ENCODE measurements at places on chromosomes 2 and 18.

- peak; percentile 60 for DNase-seq
Measured at GRCh38 chr2:219522111-219523030, 8.1 kb downstream of the ASIC4 start.

- DNase-seq = no peak
Measured at GRCh38 chr2:78498125-78498524, 527.4 kb upstream of the REG3G start.

- no peak for DNase-seq
Measured at GRCh38 chr2:41498781-41499180, 549.0 kb upstream of the PKDCC start.

DNA sequence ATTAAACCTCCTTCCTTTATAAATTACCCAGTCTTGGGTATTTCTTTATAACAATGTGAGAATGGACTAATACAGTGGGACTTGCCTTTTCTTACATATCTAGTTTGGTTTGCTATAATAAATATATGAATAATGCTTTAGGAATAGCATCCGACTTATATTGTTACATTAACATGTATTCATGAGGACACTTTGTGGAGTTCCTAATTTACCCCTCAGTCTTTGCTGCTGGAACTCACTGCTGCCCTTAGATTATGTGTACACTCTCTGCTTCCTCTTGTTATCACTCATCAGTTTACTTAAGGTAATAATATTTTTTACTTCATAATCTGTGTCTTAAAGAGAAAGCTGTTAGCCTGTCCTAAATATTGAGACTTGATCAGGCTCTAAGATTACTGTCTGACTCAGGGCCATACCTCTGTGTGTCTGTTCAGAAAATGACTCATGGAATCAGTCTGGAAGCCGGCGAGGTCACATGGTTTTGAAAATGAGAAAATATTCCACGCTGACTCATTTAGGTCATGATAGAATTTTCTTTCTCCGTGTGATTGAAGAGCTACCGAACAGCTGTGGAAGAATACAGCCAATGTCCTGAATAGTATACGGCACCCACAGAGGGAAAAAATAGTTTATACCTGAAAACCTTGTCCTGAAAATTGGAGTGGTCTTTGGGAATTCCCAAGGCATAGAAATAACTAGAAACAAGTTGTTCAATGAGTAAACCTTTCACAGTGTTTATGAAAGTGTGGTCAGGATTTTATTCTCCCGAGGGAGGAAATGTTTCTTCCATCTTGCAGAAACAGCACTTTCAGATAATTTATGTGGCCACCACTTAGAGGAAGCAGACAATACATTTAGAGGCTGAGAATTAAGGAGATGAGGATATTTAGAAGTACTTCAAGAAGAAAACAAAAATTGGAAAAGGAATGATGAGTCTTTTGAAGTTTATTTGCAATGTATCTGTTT, 156.4 kb downstream of the DSEL start:
- peak; percentile 30 for DNase-seq

- no peak for DNase-seq
Measured at GRCh38 chr18:6411382-6411781, 3.3 kb downstream of the L3MBTL4 start.

DNA sequence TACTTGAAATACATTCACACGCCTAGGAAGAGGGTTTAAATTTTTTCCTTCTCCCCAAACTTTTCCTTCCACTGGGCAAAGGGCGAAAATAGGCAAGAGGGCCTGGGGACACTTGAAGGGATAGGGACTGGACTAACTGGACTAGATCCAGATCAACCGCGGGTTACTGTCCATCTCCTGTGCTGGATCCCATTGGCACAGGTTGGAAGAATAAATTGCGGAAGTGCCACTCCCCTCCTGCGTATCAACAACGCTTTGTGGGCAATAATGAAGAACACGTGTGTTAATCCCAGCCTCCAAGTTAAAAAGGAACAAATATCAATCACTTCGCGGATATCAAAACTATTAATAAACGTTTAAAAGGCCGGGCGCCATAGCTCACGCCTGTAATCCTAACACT, 1.7 kb upstream of the FZD5 start:
- no peak for DNase-seq

DNA sequence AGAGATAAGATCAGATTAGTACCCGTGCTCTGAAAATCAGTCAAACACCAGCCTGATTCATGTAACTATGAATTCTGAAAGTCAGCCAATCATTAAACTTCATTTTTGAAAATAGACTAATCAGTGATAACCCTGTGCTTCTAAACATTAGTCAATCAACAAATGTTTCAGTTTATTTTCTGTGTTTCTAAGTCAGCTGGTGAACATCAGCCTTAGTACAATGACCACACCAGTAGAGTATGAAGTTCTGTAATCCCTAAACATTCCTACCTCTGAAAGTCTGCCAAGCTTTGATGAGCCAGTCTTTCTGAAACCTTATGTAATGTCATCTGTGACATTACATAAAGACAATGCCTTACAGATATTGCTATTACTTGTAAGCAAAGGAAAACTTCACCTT, 807.4 kb upstream of the CRIM1 start:
- DNase-seq = no peak

DNA sequence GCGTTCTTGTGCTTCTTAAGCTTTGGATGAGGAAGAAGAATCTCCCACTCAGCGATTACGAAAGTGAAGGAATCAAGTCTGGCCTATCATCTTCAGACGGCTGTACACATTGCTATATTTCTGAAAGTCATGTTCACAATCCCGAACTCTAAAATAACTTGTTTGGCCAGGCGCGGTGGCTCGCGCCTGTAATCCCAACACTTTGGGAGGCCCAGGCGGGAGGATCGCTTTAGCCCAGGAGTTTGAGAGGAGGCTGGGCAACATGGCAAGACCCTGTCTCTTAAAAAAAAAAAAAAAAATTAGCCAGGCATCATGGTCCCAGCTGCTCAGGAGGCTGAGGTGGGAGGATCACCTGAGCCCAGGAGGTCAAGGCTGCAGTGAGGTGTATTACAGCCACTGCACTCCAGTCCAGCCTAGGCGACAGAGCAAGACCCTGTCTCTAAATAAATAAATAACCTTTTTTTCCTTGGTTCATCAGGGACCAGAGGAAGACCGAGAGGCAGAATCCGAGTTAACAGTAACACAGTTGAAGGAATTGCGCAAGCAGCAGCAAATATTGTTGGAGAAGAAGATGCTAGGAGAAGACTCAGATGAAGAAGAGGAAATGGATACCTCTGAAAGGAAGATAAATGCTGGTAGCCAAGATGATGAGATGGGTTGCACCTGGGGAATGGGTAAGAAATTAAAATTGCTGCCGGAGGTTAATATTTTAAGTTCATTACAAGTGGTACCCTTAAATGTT, 1.1 kb downstream of the SLC4A1AP start:
- no peak for DNase-seq

DNA sequence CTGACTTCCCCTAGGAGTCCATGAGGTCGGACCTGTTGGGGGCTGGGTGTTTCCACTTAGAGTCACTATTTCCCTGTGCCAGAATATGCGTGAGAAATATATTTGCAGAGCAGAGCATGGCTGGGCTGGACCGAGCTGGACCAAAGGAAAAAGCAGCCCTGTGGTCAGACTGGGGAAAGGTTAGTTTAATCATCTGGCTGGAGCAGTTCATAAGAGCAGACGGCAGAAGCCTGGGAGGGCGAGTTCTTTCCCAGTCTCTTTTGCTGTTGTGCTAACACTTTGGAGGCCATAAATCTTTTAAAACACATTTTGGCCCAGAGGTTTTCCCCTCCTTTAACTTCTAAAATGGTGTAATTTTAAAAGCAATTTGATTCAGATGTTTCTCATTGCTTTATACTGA, 66.5 kb downstream of the GLI2 start:
- DNase-seq = peak; percentile 53

GRCh38 chr18:24869285-24869684, 408.8 kb downstream of the HRH4 start:
- DNase-seq = no peak

DNA sequence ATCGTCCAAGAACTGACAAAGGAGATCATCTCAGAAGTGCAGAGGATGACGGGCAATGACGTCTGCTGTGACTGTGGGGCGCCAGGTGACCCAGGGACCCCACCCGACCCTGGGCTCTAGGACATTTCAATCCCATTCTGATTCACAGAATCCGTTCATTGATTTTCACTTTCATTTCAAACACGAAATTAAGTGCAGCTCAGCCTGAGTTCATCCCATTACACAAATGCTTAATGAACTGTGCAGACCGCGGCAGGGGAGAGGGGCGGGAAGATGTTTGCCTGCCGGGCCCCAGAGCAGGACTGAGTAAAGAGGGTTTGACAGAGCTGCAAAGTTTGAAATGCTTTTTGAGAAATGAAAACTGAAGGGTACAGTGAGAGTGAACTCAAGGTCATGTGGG, 67.1 kb downstream of the ITGB1BP1 start:
- no peak for DNase-seq

DNA sequence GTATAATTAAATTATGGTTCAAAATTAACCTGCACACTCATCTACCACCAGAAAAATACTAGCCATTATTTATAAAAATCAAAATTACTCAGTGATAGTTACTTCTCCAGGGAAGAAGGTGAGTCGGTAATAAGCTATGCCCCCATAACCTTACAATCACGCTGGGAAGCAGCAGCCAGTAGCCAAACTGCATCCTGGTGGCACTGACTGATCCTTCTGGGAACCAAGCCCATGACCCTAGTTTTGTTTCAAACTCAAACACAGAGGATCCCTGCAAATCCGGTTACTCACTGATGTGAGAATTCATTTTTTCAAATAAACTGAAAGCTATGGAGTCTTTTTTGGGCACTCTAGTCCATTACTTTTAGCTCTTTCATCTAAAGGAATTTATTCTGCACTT, 88.2 kb upstream of the VWC2L start:
- DNase-seq = no peak

DNA sequence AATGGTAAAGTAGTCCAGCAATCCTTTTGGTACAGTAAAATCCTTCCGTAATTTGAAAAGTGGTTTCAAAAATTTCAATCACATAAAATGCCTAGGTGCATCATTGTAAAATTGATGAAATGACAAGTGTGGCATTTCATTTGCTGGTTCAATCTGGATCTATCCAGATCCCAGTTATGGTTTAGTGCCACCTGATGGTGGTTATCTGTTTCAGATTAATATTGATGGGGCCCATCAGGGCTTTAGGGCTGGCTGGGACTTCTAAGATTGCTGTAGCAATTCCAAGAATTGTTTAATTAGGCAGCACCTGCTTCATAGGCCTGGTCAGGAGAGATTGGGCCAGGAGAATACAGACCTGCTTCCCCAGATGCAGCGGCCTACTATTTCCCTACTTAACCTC, 55.5 kb upstream of the PIK3C3 start:
- no peak for DNase-seq

DNA sequence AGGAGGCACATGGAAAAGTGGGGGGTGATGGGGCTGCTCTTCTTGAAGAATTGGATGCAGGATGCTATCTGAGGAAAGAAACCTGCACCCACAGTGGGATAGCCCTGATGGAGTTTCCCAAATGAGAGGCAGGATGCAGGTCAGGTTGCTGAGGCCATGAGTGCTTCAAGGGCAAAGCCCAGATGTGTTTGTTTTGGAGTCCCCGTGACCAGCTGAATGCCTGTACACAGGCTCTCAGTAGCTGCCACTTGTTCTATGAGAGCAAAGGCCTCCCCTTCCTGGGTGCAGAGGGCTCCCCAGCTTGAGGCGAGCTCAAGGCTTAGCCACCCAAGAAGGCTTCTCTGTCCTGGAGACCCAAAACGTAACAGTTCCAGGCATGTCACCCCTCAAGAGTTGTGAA, 192.7 kb downstream of the SEPTIN10 start:
- no peak for DNase-seq

GRCh38 chr2:232550354-232551249, at the start of the genes EIF4E2 and TIGD1:
TSS of gene EIF4E2 (plus strand) at chr2:232550689. CDS start at chr2:232550725, 36 bp downstream.
TSS of gene TIGD1 (minus strand) at chr2:232550557. CDS start at chr2:232549882, 675 bp downstream.
- DNase-seq = peak; percentile 90

DNA sequence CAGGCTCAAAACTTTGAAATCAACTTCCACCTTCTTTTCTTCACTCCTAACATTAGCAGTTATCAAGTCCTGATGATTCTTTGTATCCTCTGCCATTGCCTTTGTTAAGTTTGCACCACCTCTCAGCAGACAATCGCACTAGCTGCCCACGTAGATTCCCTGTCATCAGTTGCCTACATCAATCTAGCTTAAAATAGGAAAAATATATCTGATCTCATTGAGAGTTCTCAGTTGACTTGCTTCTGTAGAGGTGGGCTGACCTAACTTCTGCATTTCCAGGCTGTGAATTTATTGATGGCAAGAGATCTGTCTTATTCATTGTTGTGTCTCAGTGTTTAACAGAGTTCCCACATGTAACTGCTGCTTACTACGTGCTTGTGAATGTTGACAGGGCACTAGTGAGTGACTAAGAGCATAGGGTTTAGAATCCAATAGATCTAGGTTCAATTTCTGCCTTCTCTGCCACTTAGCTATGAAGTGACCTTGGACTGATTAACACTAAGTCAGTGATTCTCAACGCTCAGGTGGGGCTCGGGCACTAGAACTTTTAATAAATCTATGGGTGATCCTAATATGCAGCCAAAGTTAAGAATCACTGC, 3.7 kb upstream of the INSIG2 start:
- no peak for DNase-seq

DNA sequence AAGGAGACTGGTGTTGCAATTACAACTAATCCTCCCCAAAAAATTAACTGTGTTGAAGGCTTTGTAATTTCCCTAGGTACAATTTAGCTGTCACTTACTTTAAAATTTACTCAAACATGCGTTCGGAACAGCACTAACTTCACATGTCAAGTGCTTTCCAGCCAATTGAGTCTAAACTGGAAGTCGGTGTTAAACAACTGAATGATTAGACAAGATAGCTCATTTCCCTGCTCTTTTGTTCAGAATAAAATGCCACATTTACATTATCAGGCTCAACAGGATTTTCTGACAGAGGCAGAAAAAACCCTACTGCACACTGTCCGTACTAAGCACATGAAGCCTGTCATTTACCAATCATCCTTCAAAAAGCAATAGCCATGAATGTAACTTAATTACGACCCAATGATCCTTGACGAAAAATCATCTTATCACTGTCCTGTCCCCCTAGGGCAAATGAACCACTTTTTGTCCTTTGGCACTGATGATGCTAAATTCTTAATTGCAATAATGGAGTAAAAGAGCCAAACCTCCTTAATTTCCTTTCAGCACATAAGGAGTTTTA, 56.0 kb downstream of the LRPPRC start:
- DNase-seq = no peak

- no peak for DNase-seq
Measured at GRCh38 chr2:232389327-232389726, 10.8 kb downstream of the ALPP start.

DNA sequence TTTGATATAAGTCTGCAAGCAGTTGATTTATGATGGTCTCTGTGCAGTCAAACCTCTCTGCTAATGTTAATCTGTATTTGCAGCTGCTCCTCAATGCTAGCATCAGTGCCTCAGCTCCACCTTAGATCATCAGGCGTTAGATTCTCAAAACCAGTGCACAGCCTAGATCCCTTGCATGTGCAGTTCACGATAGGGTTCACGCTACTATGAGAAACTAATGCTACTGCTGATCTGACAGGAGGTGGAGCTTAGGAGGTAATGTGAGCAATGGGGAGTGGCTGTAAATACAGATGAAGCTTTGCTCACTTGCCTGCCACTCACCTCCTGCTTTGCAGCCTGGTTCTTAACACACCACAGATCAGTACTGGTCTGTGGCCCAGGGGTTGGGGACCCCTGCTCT, 18.4 kb downstream of the RBKS start:
- DNase-seq = no peak

GRCh38 chr2:218883491-218884490, 3.1 kb downstream of the WNT10A start:
- DNase-seq = peak; percentile 64

- DNase-seq = no peak
Measured at GRCh38 chr2:99485411-99485810, 4.4 kb downstream of the REV1 start.

- no peak for DNase-seq
Measured at GRCh38 chr2:118670276-118670675, 177.2 kb downstream of the EN1 start.

- no peak for DNase-seq
Measured at GRCh38 chr2:126878601-126879000, 20.1 kb upstream of the TEX51 start.
